ENCODE measurements at places on chromosomes 3 and 15. TPM values are rescaled to one million over a fixed set of nuclear protein-coding genes. Genes with fewer than 3 reads are reported as not detected.

GRCh38 chr15:68518785-68519430 lies 59.9 kb upstream of the CORO2B start:
- no peaks in the 10 kb centered on the region for H3K27me3 ChIP-seq
- DNase-seq, result no peak
- H3K4me3 ChIP-seq, result no peak overlapping the region

- no peaks in the 10 kb centered on the region for H3K4me1 ChIP-seq
- H3K27ac ChIP-seq, result no peak overlapping the region
- no peak overlapping the region for H3K4me3 ChIP-seq
- H3K27me3 ChIP-seq, result no peaks in the 10 kb centered on the region
- DNase-seq, result no peak
- H3K36me3 ChIP-seq, result no peaks in the 10 kb centered on the region
These were observed 40.8 kb upstream of the PROK2 start for GRCh38 chr3:71825551-71826283.

DNA sequence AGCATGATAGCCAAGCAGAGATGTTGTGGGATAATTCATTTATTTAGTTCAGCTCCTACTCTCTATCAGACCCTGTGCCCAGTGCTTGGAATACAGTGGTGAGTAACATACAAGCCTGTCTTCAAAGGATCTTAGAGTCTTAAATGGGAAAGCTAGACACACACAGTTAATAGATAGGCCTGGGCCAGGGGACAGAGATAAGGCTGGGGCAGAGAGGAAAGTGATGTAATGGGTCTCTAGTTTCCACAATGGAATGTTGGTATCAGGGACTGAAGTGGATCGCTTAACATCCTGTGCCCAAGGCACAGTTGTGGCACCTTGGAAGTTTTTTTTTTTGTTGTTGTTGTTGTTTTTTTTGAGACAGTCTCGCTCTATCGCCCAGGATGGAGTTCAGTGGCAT lies 79.9 kb upstream of the POLG start:
- no peak overlapping the region for H3K4me3 ChIP-seq
- no peak overlapping the region for H3K27ac ChIP-seq
- peaks cover 29% of the 10 kb centered on the region for H3K4me1 ChIP-seq
- DNase-seq, result no peak

DNA sequence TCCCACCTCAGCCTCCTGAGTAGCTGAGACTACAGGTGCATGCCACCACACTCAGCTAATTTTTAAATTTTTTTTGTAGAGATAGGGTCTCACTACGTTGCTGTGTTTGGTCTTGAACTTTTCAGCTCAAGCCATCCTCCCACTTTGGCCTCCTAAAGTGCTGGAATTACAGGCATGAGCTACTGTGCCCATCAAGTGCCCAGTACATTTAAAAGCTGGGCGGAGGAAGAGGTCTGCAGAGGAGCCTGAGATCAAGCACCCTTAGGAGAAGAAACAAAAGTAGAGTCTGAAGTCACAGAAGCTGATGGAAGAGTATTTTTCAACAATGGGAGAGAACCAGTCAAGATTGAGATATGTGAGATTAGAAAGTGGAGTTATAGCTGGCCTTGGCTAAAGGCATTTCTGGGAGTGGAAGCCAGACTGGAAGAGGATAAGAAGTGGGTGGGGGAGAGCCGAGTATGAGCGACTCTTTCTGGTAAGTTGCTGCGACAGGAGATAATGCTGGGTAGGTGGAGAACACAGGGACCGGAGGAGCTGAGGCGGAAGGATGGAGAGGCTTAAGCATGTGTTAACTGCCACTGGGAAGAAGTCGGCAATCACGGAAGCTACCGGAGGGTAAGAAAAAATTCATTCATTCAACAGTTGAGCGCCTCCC lies 782 bp upstream of the IREB2 start:
- H3K4me3 ChIP-seq, result peak overlapping the region; percentile 92
- H3K27ac ChIP-seq, result peak overlapping the region; percentile 96
- no peak for DNase-seq
- H3K27me3 ChIP-seq, result no peaks in the 10 kb centered on the region
- H3K4me1 ChIP-seq, result peaks cover 33% of the 10 kb centered on the region
- H3K36me3 ChIP-seq, result peaks cover 19% of the 10 kb centered on the region

FGF12 gene
- not detected for total RNA-seq

Measured in stomach (tissue), 19 donors.